ENCODE measurements at places on chromosomes 5 and 9.

GRCh38 chr9:8888591-8888990 lies 1089.0 kb upstream of the DMAC1 start:
- no peak for DNase-seq

DNA sequence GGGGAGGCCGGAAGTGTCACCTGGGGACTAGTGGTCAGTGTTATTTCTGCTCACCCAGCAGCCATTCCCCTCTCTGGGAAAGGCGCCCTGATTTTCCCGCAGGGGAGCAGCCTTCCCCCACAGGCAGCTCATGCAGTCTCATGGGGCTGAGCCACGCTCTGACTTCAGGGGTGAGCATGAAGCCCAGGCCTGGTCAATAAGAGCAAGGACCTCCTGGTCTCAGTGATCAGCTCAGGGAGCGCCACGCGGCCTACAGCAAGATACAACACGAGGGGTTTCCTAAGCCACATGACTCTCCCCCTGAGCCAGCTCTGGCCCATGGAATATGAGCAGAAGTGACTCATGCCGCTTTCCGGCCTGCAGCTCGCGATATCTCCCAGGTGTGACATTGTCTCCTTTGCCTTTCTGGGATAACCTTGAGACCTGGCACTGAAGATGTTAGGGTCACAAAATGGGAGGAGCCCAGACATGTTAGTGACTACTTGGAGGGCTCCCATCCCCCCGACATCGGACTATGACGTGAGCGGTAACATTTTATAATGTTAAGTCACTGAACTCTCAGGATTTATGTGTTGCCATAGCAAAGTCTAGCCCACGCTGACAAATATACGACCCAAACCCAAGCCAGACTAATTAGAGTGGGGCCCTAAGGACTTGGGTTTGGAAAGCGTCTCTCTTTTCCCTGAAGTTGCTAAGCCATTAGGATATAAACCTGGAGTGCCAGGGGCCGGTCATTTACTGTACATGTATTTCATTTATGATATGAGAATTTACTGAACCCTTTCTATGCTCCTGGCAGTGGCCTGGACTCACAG lies 46.5 kb upstream of the GFPT2 start:
- DNase-seq = no peak

- no peak for DNase-seq
Observed at GRCh38 chr9:82152181-82152580, 163.6 kb downstream of the SPATA31D1 start.

GRCh38 chr9:123792501-123792900 lies 137.4 kb downstream of the DENND1A start:
- DNase-seq = no peak

GRCh38 chr5:163306421-163306820 lies 131.0 kb upstream of the CCNG1 start:
- no peak for DNase-seq

GRCh38 chr5:131957721-131958441 lies 12.4 kb upstream of the MEIKIN start:
- DNase-seq = peak; percentile 36

DNA sequence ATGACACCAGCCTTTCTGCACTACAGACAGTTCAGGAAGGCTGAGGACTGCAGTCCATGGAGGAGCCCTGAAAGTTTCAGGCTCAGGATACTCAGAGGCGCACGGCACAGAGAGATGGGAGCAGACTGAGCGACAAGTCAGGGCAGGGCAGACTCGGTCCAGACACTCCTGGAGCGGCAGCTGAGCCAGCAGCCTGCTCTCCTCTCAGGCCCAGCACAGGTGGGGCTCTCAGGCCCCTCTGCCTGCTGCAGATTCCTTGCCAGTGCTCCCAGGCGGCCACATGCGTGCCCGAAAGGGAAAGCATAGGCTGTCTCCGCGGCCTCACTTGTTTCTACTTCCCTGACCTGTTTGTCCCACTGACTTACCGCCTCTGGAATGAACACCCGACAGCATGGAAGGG lies 228.3 kb downstream of the IRX2 start:
- no peak for DNase-seq

- no peak for DNase-seq
Observed at GRCh38 chr9:97556036-97556720, 54.7 kb downstream of the TMOD1 start.

DNA sequence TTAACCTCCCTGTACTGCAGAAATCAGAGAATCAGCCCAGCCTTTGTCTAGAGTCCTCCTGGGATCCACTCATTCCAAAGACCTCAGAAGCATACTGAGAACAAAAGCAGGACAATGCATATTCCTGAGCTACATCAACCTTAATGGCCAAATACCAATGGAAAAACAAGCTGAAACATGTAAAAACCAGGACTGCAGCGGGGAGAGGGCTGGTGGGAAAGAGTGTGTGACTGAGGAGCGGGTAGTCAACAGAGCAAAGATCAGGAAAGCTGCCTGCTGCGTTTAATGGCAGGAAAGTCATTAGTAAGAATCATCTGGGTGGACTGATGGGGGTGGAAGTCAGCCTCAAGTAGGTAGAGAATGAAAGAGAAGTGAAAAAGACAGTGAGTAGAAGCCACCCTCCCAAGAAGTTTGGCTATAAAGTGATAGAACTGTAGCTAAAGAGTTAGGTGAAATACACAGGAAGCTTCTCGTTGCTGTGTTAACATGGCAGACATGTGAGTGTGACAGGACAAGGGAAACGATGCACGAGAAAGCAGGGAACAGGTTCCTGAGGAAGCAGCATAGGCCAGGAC lies 88.1 kb downstream of the OTULIN start:
- no peak for DNase-seq

DNA sequence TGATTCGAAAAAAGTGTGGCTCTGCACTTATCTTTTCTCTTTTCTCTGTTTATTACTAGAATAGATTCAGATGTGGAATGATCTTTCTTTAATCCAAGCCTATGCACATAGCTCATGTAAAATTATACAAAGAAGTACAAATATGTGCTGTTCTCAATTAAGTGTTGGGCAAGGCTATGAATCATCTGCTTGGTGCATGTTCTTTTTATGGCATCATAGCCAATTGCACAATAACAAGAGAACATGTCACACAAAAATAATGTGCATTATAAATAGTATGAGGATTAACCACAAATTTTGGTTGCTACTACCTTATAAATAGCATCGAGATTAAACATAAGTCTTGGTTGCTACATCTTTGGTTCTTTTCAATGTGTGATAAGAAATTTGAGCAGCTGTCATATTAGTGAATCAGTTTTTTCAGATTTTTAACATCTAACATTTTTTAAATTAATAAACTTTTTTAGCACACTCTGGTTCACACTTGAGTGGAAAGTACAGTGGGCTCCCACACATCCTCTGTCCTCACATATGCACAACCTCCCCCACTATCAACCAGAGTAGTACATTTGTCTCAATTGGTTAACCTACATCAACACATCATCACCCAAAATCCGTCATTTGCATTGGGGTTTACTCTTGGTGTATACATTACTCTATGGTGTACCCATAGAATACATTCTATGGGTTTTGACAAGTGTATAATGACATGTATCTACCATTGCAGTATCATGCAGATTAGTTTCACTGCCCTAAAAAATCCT lies 6.8 kb upstream of the RECK start:
- no peak for DNase-seq

- no peak for DNase-seq
Observed at GRCh38 chr9:89426384-89426961, 71.4 kb downstream of the SEMA4D start.

- DNase-seq = no peak
Observed at GRCh38 chr9:99506747-99507348, 284.8 kb downstream of the SEC61B start.

- DNase-seq = no peak
Observed at GRCh38 chr5:147061431-147061830, 173.4 kb upstream of the STK32A start.

DNA sequence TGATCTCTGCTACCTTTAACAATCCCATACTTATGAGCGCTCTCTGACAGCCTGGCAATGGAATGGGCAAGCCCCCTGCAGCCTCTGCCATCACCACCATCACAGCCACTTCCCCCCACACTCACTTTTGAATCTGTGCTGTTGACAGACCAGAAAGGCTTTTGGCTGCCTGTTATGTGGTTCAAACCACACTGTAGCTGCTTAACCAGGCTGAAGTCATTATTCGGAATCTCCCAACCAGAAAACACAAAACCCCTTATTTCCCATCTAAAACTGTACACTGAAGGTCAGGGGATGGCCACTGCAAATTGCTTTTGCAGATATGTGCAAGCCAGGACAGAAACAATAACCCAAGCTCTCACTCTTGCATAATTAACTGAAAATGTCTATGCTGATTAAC lies 35.8 kb downstream of the PTCH1 start:
- DNase-seq = no peak

DNA sequence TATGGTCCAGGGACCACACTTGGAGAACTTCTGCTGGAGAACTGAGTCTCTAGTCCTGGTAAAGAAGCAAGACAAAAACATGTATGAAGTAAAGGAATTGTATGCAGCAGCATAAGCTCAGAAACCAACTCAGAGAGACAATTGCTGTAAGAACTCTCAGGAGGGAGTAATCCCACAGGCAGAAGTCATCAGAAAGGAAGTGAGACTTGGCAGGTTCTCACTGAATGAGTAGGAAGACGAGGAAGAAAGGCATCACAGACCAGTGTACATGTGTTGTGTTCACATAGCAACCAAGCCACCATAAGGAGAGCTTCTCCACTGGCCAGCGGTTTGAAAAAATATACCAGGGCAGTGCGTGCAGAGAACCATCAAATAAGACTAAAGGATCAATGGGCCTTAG lies 57.9 kb upstream of the FST start:
- DNase-seq = no peak

DNA sequence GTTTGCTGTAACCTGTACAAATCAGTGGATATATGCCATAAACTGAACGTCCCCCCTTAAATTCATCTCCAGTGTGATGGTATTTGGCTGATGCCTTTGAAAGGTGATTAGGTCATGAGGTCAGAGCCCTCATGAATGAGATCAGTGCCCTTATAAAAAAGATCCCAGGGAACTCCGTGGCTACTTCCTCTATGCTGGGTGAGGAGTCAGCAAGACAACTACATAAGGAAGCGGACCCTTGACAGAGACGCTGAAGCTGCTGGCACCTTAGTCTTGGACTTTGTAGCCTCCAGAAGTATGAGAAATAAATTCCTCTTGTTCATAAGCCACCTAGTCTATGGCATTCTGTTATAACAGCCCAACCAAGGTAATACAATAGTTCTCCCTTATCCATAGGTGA lies 215.1 kb upstream of the ZNF608 start:
- DNase-seq = no peak

DNA sequence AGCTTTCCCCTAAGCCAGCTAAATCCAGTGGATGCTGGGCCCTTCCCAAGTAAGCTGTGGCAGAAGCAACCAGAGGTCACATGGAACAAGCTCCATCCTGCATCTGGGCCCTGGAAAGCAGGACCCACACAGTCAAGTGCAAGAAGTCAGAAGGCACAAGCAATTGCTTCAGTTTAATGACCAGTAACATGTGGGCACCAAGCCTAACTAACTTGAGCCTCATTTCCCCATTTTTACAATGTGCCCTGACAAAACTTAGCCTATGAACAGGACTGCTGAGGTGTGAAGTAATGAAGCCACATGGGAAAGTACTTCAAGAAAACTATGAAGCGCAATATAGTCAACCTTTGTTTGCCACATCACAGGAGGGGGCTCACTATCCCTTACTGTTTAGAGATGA lies 90.5 kb downstream of the TLE1 start:
- DNase-seq = no peak

DNA sequence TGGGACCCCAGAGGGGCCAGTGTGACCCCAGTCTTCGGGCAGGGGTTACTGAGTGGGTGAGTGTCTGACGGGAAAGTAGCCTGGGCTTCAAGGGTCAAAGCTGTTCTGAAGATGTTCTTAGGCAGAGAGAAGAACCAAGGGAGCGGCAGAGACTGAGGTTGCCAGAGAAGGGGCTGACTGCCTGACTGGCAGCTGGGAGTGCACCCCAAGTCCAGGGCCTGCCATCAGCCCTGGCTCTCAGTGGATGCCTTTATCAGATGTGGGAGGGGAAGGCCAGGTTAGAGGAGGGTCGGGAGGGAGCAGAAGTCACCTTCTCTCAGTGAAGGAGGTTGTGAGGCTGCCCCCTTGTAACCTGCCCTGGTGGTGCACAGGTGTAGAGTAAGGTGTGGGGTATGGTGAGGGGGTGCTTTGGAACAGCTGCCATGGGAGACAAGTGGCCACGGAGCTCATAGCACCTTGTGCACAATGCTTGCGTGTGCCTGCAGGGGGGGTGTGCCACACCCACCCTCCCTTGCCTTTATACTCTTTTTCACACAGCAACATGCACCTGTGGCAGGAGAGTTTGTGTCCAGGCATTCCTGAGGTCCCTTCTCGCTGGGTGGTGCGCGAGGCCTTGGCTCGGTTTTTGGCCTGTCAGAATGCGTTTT lies 18.9 kb downstream of the RALGPS1 start:
- no peak for DNase-seq

DNA sequence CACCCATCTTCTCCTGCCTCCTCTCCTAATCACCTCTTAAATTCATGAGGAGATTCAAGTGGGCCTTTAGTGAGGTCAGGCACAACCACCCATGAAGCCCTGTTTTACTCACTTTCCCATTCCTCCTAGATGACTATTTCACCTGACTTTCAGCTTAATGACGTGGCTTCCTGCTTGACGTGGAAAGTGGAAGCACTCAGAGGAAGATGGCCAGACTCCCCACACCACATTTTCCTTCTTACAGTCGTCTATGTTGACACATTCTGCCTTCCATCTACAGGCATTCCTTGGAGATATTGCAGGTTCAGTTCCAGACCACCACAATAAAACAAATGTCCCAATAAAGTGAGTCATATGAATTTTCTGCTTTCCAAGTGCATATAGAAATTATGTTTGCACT lies 146.4 kb upstream of the TAS2R1 start:
- DNase-seq = no peak

DNA sequence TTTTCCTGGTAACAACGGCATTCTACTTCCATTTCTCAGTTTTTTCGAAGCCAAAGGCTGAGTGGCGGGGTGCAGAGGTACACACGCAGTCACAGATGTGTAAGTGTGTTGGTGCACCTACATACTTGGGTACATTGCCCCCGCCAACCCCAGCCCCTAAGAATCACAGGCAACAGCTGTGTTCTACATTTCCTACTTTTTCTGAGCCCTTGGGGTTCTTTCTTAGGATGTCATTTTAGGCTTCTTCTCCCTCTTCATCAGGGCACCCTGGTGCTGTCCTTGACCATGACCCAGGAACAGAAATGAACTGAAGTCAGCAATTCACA lies 104.8 kb downstream of the PAX5 start:
- DNase-seq = no peak

DNA sequence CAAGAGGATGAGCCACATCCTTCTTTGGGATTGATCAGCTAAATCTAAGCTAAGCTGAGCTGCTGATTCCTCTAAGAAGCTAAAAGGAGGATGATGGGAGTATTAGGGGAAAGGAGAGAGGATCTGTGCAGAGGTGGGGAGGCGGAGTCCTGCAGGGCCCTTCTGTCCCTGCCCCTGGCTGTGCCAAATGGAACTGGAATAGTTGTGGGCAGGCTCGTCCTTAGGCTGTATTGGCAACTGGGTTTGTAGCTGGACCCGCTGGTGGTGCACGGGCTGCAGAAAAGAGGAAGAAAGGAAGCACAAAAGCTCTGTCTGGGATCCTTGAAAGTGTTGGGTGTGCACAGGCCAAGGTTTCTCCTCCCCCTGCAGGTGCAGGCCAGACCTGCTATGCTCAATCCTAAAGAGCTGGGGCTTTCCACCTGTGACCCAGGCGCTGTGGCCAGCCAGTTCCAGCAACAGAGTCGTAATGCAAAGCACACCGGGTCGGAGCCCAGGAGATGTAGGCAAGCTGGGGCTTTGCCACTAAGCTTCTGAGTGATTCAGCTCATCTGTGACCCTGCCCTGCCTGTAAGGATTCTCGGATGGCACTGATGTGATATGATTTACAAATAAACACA lies 9.8 kb downstream of the CLTB start:
- no peak for DNase-seq

- DNase-seq = no peak
Observed at GRCh38 chr5:178123094-178123965, 7.5 kb upstream of the RMND5B start.

Measured in hippocampal formation (tissue), 2 donors.